Omental fat pad (tissue), 4 donors: ENCODE measurements at places on chromosomes 16 and 17. TPM values are rescaled to one million over a fixed set of nuclear protein-coding genes. Genes with fewer than 3 reads are reported as not detected.

Gene HBA1
- 84.4 TPM for total RNA-seq

Gene USP7
- 110 TPM for total RNA-seq

Gene GNPTG
- 48.3 TPM for total RNA-seq

Gene TUFM
- 107 TPM for total RNA-seq

Gene CLEC18A
- total RNA-seq = 0.48 TPM

Gene NTN1
- 1.2 TPM for total RNA-seq

Gene TNRC6C
- 6.4 TPM for total RNA-seq

Gene AOC3
- 215 TPM for total RNA-seq

Gene FOXC2
- total RNA-seq = 0.72 TPM

Gene LGALS9B
- total RNA-seq = not detected

Gene KRTAP9-2
- total RNA-seq = not detected

Gene LRRC75A
- 3.0 TPM for total RNA-seq

Gene ACSM5
- 24.8 TPM for total RNA-seq

Gene CIBAR2
- total RNA-seq = not detected

Gene IGFALS
- not detected for total RNA-seq

Gene PPY
- total RNA-seq = not detected

Gene KRT24
- total RNA-seq = not detected

Gene LCAT
- total RNA-seq = 10.9 TPM
